Esophagus squamous epithelium (tissue), 5 donors: ENCODE measurements at places on chromosomes 12 and 14.

DNA sequence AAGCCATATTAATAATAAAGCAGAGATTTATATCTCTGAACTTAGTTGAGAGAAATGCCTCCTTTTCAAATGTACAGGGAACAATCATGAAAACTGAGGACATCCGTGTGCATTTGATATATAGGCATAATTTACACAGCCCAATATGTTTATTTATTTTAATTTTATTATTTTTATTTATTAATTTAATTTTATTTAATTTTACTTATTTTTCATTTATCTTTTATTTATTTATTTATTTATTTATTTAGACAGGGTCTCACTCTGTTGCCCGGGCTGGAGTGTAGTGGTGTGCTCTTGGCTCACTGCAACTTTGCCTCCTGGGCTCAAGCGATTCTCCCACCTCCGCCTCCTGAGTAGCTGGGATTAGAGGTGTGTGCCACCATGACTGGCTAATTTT, 8.4 kb downstream of the TCL1A start:
- no peak for DNase-seq

DNA sequence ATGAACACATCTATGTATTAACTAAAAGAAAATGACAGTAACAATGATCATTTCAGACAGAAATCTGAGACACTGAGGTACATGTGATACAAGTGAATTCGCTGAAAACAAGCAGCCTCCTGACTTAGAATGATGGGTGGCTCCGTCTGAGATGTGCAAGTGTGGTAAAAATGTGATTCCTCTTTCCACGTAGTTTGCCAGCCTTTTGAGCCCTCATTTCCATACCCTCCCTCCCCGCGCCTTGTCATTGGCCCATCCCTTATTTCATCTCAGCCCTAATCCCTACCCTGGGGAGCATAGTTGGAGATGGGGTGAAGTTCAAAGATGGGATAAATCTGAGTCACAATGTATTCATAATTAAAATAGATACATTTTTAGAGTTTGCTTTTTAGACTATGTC, 107.8 kb downstream of the BMP4 start:
- DNase-seq: no peak

DNA sequence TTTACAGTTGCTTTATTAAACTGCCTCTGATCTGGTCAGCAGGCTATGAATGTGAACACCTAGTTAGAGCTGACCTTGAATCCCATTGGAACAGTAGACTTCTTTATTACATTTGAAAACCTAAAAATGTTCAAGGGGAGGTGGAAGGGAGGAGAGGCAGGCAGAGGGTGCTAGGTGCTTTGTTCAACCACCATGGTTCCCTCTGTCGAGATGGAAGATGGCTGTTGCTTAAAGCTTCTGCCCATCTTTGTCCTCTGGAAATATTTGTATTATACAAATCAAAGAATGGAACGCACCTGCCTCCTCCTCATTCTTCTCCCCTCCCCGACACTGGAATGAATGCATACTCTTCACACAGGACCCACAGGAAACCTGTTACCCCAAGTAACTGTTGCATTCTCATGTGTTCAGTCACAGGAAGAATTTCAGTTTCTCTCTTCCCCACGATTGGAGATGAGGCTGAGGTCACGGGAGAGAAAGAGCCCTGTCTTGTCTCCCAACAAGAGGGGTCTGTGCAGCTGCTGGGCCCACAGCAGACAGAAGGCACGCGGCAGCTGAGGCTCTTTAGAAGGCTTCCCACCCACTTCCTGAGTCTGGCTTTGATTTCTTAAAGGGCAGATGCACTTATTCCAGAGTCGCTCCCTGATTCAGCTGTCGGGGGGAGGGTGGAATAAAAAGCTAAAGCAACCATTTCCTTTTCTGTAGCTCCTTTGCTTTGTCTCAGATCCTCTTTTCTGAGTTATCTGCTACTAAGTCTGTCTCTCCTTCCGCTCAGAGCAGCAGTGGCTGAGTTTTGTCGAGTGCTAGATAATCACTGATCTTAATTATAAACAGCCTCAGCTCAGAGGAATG, 217.9 kb upstream of the BTG1 start:
- DNase-seq: no peak

GRCh38 chr12:67735868-67736267, 87.3 kb downstream of the DYRK2 start:
- no peak for DNase-seq

DNA sequence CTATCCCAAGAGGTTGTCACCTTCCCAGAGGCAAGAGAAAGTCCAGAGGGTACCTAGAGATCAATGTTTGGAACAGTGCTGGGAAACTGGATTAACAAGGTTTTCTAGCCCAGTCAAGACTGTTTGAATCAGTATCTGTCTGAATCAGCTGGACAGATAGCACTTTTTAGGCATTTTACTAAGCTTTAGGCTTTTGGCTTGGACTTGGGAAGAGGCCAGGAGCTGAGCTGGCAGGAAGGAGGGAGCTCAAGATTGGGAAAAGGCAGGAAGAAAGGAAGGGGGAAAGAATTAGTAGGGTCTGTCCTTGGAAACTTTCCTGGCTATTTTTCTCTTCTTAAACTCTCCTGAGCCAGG, 8.3 kb downstream of the IKZF4 start:
- no peak for DNase-seq

GRCh38 chr12:18899162-18899561, 161.2 kb downstream of the CAPZA3 start:
- no peak for DNase-seq

DNA sequence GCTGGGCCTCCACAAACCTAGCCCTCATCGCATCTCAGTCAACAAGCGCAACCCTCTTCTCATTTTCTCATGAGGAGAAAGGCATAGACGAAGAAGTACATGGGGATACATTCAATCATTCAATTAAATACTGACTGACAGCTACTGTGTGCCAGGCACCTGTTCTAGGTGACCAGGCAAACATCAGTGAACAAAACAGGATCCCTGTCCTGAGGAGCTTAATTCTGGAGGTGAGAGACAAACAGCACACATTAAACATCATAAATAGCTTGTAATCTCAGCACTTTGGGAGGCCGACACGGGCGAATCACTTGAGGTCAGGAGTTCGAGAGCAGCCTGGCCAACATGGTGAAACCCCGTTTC, 362 bp upstream of the ACYP1 start:
- DNase-seq: no peak
